ENCODE measurements at places on chromosomes 3 and 15.

- DNase-seq, result no peak
These were observed 30.8 kb upstream of the MAP3K13 start for GRCh38 chr3:185332026-185332735.

DNA sequence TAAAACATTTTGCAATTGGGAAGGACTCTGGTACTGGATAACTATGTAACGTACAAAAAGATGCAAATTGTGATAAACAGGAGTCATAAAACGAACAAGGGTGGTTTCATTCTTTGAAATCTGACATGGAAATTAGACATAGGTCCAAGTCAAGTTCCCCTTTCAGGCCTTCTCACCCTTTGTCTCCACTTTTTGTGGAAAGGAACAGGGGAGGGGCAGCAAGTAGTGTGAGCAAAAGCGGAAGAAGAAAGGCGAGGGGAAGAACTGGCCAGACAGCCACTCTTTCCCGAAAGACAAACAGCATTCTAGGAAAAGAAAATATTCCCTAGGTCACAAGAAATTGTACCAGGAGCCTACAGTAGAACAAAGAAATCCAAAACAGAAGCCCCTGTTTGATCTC is 52.6 kb downstream of the MCF2L2 start:
- DNase-seq, result no peak

- no peak for DNase-seq
These were observed 734.5 kb upstream of the CADM2 start for GRCh38 chr3:84224262-84224661.

DNA sequence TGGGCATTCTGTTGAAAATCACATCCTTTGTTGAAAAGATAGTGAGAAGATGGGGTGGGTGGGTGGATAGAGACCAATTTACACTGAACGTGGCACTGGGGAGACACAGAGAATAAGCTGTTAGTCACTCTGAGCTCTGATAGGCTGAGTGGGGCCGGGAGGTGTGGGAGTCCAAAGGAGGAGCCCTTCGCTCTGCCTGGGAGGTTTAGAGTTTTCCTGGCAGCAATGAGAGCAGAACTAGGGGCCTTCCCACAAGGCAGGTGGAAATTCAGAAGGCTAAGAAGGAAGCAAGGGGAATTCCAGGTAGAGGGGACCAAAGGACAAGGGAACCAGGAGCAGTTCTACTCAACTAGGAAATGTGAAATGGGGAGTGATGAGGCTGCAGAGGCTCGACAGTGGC is 272.7 kb downstream of the RPLP1 start:
- no peak for DNase-seq

DNA sequence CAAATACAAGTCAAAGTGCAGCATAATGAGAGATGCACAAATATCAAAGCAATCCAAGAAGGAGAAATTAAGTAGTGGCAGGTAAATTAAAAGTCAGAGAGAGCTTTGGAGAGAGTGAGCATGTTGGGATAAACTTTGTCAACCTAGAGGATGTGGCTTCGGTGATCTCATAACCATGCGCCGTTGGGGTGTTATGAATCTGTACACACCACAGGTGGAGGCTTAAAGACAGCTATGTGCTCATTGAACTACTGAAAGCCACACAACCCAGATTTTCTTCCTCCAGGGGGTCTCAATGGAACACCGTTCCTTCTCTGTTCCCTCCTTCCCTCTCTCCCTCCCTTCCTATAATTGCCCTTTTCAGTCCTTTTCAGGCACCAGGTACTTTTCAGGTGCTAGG is 52.0 kb downstream of the SUCNR1 start:
- no peak for DNase-seq

DNA sequence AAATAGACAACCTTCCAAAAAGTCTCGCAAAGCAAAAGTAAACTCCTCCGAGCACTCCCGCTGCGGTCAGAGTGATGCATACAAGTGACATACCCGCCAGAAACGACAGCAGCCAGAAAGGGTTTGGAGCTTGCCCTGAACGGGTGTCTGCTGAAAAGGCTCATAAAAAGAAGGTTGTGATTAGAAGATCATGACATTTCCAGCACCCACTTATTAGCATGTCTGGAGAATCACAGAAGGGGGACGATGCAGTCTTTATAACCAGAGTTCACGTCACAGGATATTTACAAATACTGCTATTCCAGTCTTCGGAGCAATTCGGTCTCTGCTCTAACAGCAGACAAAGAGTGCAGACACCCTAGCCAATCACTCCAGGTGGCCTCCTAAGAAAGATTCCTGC is 59.1 kb upstream of the FRMD4B start:
- no peak for DNase-seq

DNA sequence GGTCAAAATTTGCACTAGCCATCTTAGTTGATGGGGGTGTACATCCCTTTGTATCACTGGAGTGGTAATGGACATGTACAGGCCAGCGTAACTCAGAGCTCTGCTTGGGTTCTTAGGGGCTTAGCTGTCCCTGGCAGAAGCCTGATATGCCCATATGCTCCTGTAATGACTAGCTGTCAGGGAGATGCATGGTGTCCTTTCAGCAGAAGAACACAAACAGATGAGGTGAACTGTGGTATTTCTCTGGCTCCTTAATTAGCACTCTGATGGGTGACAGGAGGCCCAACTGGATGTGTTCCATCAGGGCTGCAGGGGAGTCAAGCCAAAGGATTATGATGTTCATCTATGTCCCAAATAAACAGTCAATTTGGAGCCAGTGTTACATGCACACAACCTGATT is 774.5 kb downstream of the AGBL1 start:
- no peak for DNase-seq

- DNase-seq, result no peak
These were observed 24.7 kb downstream of the TRIM71 start for GRCh38 chr3:32842531-32842931.

All from amygdala (tissue), 56 donors.